ENCODE measurements at places on chromosomes 12 and 14.

DNA sequence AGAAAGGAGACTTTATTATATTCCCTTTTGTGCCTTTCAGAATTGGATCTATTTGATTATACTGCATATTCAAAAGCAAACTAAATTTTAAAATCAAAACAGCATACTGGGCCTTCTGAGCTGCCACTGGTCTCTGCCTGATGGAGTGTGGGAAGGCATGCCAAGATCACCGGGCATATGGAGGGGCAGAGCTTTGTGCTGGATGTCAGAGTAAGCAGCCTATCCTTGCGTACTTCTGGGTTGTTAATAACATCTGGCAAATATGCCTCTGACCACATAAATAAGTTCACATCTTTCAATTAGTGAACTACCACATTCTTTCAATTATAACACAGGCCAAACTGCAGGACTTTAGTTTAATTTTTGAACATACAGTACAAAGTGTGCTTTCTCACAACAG, 18.3 kb downstream of the MLH3 start:
- no peak for DNase-seq

- peak; percentile 96 for DNase-seq
Measured at GRCh38 chr12:124837958-124838803, 25.5 kb downstream of the SCARB1 start.

- peak; percentile 80 for DNase-seq
Measured at GRCh38 chr12:96719660-96720362, 187.2 kb upstream of the NEDD1 start.

DNA sequence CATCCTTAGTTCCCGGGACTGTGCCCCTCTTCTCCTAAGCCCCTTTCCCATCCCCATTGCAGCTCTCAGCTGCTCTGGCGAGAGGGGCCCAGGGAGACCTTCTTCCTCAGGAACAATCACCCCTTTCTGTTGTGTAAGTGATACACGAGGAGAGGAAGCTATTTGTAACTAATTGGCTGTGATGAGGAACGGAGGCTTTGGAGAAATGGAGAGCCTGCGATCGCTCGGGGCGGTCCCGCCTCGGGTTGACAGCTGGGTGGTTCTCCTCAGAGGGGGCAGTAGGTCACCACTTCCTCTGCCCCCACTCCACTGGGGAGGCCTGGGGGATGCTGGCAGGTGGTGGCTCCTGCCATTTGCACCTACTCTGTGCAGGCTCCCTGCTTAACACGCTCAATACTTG, 6.6 kb upstream of the PGF start:
- no peak for DNase-seq

DNA sequence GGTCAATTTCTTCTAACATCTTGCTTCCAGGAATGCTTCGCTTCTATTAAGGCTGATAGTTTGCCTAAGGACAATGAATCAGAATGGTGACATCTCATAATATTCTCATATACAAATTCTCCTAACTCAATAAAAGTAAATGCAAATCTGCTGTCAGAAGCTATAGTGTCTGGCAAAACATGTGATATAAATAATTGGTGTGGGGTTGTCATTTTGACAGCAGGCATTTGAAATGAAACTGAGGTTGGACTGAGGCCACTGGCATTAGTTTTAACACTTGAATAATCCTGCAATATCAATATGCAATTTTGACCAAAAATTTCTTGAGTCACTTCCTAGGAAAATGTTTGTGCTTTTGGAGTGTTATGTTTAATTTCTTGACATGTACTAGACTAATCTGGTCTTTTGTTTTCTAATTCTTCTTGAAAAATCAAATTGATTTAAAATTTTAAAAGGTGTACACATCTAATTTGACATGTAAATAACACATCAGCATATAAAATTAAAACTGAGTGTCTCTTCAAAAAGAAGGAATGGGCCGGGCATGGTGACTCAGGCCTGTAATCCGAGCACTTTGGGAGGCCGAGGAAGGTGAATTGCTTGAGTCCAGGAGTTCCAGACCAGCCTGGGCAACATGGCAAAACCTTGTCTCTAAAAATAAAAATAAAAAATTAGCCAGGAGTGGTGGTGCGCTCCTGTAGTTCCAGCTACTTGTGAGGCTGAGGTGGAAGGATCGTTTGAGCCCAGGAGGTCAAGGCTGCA, 92.3 kb upstream of the BTG1 start:
- DNase-seq = no peak

DNA sequence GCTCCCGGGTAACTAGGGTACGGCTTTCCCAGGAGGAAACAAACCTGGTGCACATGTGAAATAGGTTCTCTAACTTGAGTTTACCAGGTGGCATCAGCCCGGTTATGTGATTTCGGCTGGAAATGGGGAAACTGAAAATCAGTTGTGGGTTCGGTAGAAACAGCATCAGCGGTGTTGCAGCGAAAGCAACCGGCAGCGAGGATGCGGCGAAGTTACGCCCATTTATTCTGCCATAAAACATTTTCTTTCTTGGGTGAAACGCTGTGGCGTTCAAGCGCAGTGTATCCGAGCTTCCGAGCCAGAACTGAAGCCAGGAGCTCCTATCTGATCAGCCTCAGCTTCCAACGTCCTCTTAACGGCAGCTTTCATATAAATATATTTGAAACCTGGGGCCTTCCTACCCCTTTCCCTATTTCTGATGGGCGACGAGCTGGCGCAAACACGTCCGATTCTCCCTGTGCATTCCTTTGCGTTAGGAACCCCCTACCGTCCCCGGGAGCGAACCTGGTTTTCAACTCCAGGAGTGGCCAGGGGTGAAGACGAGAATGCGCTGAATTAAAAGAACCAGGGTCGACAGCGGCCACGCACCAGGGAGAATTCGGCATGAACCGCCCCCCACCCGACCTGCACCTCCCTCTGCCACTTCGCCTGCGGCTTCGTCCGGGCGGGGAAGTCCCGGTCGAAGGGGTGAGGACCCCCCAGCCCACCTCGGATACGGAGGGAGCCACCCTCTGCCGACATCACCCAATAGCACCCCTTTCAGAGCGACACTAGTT, 1.6 kb downstream of the DPF3 start:
- DNase-seq = no peak

GRCh38 chr14:104750056-104750752, 2.7 kb upstream of the SIVA1 start:
- no peak for DNase-seq

GRCh38 chr14:77830692-77831091, 30.8 kb downstream of the ADCK1 start:
- no peak for DNase-seq

- DNase-seq = no peak
Measured at GRCh38 chr12:84594157-84594556, 318.4 kb downstream of the SLC6A15 start.

Data from NCI-H2029 (cell line).